ENCODE measurements at places on chromosomes 4 and X. TPM values are rescaled to one million over a fixed set of nuclear protein-coding genes. Genes with fewer than 3 reads are reported as not detected.

- H3K4me1 ChIP-seq = peaks cover 11% of the 10 kb centered on the region
- peaks cover under 1% of the 10 kb centered on the region for H3K36me3 ChIP-seq
- no peaks in the 10 kb centered on the region for H3K27me3 ChIP-seq
- H3K27ac ChIP-seq = no peak overlapping the region
- DNase-seq = no peak
- no peak overlapping the region for H3K4me3 ChIP-seq
Observed at GRCh38 chrX:3541336-3541735, 172.1 kb downstream of the PRKX start.

GRCh38 chr4:98746936-98747335 lies 88.5 kb upstream of the TSPAN5 start:
- DNase-seq = no peak
- no peaks in the 10 kb centered on the region for H3K36me3 ChIP-seq
- no peak overlapping the region for H3K4me3 ChIP-seq
- H3K4me1 ChIP-seq = no peaks in the 10 kb centered on the region
- peaks cover 2% of the 10 kb centered on the region for H3K27me3 ChIP-seq
- no peak overlapping the region for H3K27ac ChIP-seq

DNA sequence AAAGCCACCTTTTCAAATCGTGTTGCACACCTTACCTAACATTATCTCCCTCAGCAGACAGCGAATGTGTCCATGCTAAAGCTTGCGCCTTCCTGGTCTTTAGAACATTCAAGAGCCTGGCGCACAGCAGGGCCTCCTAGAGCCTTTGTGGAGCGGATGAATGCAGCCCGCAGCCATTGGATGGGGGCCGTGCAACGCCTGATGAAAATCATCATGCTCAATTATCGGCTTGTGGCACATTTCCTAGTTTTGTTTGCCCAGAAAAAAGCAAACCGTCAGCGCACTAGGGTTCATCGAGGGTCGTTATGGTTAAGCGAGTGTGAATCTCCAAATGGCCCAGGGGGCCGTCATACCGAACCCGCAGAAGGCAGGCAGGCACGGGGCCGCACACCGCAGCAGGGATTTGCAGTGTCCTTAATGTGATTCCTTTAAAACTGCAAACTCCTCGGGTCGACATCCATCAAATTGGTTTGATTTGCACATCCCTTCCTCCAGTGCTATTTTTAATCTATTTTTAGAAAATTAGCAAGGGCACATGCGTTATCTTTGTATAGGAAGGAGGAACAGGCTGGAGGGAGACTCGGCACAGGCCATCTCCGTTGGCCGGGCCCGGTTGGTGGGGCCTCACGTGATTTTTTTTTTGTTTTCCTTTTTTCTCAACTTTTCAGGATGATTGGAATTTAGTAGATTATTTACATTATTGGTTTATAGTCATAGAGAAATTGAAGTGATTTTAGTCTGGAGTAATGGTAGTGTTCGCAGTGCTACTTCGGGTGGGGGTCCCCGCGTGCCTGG lies 53.1 kb downstream of the ABLIM2 start:
- 0 out of 2 replicates have a peak, but pooled peaks cover 4% of the 10 kb centered on the region for H3K4me1 ChIP-seq
- H3K36me3 ChIP-seq = no peaks in the 10 kb centered on the region
- H3K4me3 ChIP-seq = no peak overlapping the region
- H3K27me3 ChIP-seq = peaks cover 53% of the 10 kb centered on the region

GRCh38 chr4:52051213-52051614 lies at the start of gene SPATA18:
Gene SPATA18, plus strand, starts transcription at chr4:52051304. Its CDS starts 401 bp downstream, at chr4:52051705.
- peak within 1 kb of the TSS; percentile 88 for H3K4me3 ChIP-seq
- peak within 1 kb of the TSS; percentile 83 for H3K27ac ChIP-seq
- no peaks in the 10 kb centered on the region for H3K36me3 ChIP-seq
- no peak for DNase-seq

Gene PAGE2B
- total RNA-seq = not detected

Gene REST
- total RNA-seq = 54.2 TPM

Gene LNX1
- not detected for total RNA-seq

Gene H2BW2
- total RNA-seq = not detected
